WTC11 (cell line): ENCODE measurements at places on chromosomes 5 and 9.

- DNase-seq: peak; percentile 82
Observed at GRCh38 chr5:69265931-69266330, 31.2 kb downstream of the CDK7 start.

GRCh38 chr5:57348376-57349140 lies 134.1 kb downstream of the ACTBL2 start:
- DNase-seq: no peak

DNA sequence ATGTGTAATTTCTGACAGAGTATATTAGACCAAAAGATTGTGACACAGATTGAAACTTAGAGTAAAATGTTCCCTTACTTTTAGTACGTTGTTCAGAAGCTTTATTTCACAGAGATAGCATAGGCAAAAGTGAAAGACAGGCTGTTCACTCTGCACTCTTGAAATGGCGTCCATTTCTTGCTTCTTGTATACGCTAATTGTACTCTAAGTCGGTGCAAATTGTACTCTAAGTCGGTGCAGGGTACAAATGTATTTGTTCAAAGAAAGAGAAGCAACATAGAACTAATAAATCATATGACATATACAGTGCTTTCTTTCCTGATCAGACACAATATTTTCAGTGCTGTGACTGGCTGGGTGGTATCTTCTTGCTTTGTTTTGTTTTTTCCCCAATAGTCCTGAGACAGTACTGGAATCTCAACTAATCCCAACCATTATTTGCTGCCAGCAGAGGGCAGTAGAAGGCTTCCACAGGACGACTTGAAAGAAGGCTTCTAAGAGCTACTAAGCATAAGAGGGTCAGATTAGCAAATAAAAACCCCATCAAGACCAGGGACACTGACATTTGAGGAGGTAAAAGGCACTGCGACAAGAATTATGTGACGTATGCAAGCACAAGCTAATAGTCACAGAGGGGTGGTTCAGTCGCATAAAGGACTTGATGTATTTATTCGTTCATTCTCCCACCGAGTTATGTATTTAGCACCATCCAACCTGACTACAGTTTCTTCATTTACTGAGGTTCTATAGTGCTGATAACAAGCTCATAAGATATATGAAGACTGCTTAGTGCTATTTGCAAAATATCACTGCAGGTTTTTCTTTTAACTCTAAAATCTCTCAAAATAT lies 831.8 kb downstream of the TAF11L14 start:
- peak; percentile 66 for DNase-seq

GRCh38 chr5:148237785-148238417 lies 424 bp upstream of the MARCOL start:
- no peak for DNase-seq

DNA sequence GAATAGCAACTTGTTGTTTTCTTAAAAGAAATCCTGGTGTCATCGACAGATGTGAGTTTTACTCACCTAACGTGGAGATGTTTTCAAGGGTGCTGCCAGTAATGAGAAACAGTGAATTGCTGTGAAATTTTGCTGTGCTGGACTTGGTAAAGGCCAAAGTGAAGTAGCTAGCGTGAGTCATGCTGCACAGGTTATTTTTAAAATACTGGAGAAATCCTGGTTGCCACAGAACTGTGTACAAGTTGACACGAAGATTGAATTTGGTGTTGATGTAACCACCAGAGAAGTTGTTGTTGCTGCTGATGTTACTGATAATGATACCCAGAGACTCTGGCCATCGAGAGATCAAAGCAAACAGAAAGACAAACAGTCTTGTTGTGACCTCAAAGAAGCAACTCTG lies 187.9 kb upstream of the NFIL3 start:
- DNase-seq: no peak

GRCh38 chr5:87074934-87075541 lies 192.6 kb upstream of the RASA1 start:
- DNase-seq: no peak

DNA sequence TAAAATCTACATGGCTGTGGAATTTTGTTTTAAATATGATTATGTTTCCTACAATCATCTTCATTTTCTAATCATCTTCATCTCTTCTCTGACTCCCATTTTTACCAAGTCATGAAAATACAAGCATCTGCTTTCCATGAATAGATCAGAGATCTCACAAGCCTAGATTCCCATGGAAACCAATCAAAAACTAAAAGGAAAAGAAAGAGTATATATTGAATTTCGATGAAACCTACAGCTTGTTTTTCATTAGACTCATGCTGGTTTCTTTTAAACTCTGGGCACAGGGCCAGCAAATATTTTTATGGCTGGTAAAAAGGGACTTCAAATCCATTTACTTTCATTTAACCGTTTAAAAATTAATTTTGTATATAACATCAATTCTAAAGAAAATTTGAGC lies 51.2 kb downstream of the INVS start:
- DNase-seq: no peak
